Activated CD8-positive, alpha-beta memory T cell treated with anti-CD3 and anti-CD28 coated beads for 1 hour (primary cell): ENCODE measurements at places on chromosomes 5 and 9.

- DNase-seq, result no peak
Measured at GRCh38 chr5:82534986-82535385, 256.8 kb upstream of the RPS23 start.

DNA sequence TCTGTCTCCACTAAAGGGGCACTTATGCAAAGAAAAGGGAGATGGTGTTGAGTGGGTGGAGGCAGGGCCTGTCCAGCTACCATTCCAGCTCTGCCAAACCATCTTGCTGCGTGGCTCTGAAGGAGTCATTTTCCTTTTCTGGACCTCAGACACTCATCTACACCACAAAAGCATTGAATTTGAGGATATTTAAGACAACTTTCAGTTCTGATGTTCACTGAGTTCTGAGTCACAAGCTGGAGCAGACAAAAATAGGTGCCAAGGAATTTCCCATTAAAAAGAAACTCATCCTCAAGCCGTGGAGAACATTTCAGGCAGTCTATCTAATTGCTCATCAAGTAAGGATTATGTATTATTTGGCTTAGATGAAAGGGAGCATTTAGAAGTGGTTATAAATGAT lies 195.0 kb upstream of the TBC1D2 start:
- DNase-seq, result no peak

- DNase-seq, result no peak
Measured at GRCh38 chr5:91302958-91303357, 80.2 kb downstream of the ARRDC3 start.

GRCh38 chr9:122393284-122393983 lies 22.6 kb downstream of the PTGS1 start:
- no peak for DNase-seq

DNA sequence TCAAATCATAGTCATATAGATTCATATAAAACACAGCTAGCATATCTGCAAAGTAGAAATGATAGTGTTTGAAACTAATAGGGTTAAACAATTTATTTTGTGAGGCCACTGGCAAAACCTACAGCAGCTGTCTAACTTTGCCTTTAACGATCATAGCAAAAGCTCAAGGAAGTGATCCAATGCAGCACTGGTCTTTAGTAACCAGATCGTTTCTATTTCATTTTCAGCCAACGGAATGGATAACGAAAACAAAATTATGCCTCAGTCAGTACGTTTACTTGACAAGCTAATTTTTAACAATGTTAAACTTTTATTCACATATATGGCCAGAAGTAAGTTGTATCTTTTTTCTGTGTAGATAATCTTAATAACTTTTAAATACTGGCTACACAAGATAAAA lies 17.7 kb downstream of the MLLT3 start:
- no peak for DNase-seq

GRCh38 chr5:108769352-108769751 lies 21.7 kb downstream of the FER start:
- DNase-seq, result no peak

- DNase-seq, result no peak
Measured at GRCh38 chr9:115359017-115359780, 241.2 kb upstream of the TNC start.

- DNase-seq, result no peak
Measured at GRCh38 chr5:73542020-73542419, 23.4 kb downstream of the ANKRA2 start.

GRCh38 chr5:180498378-180498777 lies 4.2 kb downstream of the CNOT6 start:
- no peak for DNase-seq

- no peak for DNase-seq
Measured at GRCh38 chr5:178624631-178625546, 2.0 kb downstream of the CLK4 start.
